ENCODE measurements at places on chromosomes 4 and X.

DNA sequence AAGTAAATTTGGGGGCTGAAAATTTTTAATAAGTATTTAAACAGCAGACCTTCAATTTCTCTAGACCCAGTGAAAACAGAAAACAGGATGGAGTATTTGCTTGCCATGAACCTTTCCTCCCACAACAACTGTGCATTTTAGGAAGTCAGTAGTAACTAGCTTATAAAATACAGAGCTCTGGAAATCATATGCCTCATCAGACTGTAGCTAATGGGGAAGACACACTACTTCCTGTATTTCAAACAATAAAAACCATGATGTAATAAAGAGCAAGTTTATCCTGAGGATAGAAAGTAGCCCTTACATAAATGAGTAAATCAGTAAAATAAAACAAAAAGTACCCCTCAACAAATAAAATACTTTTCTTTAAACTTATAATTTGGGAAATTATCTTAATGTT lies 280.1 kb upstream of the ZFP42 start:
- DNase-seq, result no peak

GRCh38 chr4:1317177-1318045 lies 27.7 kb downstream of the MAEA start:
- DNase-seq, result no peak

GRCh38 chr4:62133977-62134376 lies 933.9 kb downstream of the ADGRL3 start:
- DNase-seq, result no peak

DNA sequence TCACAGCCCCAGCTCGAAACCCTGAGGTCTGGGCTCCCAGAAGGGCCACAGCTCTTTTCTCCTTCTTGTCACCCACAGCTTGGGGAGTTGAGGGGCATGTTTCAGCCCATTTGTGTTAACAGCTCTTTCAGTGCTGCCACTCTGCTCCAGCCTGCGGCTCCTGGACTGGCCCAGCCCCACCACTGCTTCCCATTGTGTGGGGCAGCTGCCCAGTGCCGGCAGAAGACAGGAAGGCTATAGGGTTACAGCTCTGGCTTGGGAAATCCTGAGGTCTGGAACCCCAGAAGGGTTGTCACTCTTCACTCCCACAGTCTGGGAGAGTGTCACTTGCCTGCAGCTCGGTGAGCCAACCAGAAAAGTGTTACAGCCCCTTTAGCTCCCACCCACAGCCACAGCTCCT lies 7.0 kb upstream of the HNRNPD start:
- no peak for DNase-seq

GRCh38 chr4:184807256-184807655 lies 18.5 kb downstream of the ACSL1 start:
- no peak for DNase-seq

DNA sequence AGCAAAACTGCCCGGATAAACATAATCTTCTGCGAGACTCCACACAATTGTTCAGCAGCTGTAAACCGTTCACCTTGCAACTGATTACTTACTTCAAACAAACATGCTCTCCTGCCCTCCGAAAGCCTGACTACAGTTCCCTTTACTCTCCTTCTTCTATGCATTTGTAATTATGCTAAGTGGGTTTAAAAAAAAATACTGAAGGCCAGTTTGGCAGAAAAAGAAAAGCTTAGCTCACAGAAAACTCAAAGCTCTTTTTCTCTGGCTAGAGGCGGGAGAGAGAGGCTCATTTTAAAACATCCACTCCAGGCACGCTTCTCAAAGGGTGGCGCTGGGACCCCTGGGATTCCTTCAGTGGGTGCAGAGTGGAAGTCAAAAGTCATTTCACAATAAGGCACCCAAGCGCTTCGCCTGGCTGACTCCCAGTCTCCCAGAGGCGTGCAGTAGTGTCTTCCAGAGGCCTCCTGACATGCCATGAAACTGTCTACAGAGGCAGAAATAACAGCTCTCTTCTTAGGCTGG lies 1.9 kb downstream of the DHRSX start:
- no peak for DNase-seq

- no peak for DNase-seq
Measured at GRCh38 chr4:189279188-189279587, 661.5 kb upstream of the FRG1 start.

DNA sequence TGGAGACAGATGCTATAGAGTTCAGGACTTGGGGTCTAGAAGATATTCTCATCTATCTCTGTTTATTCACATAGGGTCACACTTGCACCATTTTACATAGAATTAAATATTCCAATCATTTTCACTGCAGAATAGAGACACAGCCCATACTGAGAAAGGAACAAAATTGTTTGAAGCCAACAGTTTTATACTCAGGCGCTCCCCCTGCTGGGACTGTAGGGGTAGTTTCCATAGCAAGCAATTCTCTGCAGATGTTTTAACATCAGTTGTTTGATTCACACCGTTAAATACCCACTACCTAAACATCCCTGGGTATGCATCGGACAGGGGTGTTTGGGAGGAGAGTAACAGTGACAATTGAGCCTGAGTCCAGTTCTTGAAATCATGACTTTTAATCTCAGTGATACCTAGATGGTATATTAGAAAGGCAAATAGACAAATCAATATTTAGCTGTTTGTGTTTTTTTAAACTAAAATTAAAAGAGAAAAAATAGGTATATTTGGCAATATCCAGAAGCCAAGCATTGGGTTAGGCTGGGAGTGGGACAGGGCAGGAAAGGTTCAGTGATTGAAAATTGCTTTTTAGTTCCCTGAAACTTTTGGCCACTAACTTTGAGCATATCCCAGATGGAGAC lies 33.8 kb downstream of the LONRF3 start:
- no peak for DNase-seq

DNA sequence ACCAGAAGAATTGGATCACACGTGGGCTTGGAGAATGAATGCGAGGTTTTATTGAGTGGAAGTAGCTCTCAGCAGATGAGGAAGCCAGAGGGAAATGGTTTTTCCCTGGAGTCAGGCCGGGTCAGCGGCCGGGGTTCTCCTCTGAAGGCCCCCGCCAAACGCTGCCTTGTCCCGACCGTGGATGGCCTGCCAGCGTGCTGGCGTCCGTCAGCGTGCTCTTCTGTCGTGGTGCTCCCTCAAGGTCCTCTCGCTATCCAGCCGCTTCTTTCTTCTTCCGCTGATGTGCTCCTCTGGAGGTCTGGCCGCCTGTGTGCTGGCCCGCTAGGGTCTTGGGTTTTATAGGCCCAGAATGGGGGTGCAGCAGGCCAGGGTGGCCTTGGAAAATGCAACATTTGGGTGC lies 632.2 kb downstream of the TRAM1L1 start:
- DNase-seq, result no peak

- no peak for DNase-seq
Measured at GRCh38 chr4:109020861-109021260, 258.0 kb upstream of the ETNPPL start.

GRCh38 chr4:166421556-166422156 lies 548.6 kb downstream of the TLL1 start:
- no peak for DNase-seq

GRCh38 chrX:16162391-16162790 lies 4.9 kb upstream of the MAGEB17 start:
- no peak for DNase-seq

DNA sequence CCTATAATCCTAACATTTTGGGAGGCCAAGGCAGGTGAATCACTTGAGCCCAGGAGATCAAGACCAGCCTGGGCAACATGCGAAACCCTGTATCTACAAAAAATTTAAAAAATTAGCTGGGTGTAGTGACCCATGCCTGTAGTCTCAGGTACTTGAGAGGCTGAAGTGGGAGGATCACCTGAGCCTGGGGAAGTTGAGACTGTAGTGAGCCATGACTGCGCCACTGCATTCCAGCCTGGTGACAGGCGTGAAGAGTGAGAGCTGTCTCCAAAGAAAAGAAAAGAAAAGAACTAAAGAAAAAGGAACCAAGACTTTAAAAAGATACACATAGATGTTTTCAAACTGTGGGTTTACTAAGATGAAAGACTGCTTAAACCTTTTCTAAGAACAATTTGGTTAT lies 129.0 kb downstream of the SPCS3 start:
- no peak for DNase-seq

DNA sequence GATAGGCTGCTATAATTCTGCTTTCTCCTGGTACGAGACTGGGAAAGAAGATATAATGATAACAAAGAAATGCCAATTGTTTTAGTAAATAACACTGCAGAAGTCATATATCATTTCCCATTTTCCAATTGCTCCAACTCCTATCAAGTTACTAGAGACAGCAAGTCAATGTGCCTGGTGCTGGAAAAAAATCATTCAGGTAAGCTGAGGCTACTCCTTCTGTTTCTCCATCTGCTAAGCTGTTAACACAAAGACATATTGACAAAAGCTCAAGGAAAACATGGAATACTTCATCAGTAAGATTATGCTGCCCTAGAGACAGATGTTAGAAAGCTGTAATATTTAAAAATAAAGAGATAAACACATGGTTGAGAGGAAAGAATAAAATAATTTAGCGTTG lies 10.0 kb downstream of the NAA11 start:
- DNase-seq, result no peak

DNA sequence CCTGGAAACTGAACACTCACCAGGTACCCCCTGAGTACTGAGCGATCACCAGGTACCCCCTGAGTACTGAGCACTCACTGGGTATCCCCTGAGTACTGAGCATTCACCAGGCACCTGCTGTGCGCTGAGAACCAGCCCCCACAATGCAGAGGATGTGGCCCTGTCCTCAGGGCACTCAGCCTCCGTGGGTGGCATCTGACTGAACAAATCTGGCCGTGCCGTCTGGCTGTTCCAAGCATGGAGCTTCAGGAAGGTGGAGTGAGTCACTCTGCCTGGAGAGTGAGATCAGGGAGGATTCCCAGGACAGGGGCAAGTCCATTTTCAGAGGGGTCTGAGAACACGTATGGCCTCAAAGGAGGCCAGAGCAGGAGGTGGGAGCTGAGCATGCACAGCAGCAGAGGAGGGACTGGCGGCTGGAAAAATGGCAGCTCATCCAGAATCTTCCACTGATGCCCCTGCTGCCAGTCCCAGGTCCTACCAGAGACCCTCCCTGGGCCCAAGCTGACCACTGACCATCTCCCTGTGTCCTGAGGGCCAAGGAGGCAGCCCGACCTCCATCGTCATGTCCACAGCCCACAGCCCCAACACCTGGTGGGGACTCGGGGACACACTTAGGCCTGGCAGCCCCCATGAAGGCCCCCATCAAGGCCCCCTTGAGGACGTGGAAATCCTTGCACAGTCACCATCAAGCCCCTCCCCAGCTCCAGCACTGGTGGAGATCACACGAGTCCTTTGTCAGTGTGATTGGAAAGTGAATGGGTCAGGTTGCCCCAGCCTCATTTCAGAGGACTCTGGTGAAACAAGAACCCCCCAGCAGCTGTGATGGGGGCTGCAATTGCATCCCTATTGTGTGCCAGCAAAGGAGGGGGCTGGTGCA lies 94.1 kb downstream of the HMX1 start:
- DNase-seq, result no peak

DNA sequence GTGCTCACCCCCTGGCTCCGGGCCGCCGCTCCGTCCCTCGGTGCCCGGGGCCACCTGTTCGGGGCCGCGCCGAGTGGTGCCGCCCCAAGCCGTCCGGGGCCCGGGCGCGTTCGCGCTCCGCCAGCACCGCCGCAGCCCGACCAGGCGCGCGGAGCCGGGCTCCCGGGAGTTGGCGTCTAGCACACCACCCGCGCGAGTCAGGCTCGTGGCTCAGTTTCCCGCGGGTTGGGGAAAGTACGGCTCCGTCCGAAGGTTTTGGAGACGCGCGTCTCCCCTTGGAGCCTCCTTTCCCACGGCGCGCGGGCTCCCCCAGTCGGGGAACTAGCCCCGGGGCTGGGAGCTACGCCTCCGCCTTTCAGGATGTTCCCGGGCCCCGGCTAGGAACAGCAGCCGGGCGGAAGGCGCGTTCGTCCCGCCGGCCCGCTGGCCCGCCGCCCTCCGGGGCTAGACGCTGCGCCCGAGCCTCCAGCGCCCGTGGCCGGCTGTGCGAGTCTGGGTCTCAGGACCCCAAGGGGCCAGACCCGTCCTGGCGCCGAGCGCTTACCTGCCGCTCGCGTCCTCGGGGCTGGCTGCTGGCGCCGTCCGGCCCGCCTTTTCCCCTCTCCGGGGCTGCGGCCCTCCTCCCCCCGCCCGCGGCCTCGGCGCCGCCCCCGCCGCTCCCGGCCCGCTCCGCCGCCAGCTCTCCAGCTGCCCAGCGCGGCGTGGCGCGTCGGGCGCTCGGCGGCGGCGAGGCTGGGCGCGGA lies at the start of gene ADGRG2:
Gene ADGRG2, minus strand, starts transcription at position 571 of the 743 bp plus-strand sequence. CDS start 53,634 bp downstream, outside the sequence.
- peak; percentile 0 for DNase-seq

GRCh38 chrX:111597967-111598366 lies 83.0 kb upstream of the ALG13 start:
- DNase-seq, result no peak

GRCh38 chr4:168908851-168909273 lies 101.2 kb downstream of the CBR4 start:
- no peak for DNase-seq

DNA sequence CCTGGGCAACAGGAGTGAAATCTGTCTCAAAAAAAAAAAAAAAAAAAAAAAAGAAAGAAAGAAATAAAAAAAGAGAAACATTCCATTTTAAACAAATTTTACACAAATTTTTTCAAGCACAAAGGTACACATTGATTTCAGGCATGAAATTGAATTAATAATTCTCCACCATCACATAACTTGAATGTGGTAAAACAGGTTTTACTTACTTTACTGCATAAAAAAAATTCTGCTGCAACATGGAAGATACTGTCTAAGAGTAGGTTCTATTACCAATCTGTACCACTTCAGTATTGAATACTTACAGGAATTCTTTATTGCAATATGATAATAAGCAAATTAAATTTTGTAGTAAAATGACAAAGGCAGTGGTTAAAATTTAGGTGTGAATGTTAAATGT lies 271.6 kb upstream of the ARSJ start:
- no peak for DNase-seq

DNA sequence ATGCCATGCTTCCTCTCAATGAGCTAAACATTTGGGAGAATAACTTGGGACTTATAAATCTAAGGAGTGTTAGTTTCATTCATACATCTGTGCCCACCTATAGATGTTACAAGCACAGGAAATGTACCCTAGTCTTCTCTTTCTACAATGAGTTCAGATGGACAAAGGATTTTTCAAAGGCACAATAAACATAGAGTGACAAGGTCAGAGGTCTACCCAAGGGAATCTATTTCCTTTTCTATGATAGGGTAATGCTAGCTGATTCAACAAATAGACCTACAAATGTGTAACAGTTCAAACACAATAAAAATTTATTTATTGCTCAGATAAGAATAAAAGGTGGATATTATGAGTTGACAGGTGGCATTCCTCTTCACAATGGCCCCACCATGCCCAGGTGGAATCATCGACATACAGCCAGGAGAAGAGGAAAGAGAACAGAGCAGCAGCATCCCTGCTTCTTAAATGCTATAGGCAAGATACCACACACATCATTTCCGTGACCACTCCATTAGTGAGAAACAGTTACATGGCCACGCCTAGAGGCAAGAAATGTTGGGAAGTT lies 421.8 kb downstream of the HNRNPD start:
- no peak for DNase-seq

All from C1 segment of cervical spinal cord (tissue), 14 donors.